ENCODE measurements at places on chromosomes 4 and X.

DNA sequence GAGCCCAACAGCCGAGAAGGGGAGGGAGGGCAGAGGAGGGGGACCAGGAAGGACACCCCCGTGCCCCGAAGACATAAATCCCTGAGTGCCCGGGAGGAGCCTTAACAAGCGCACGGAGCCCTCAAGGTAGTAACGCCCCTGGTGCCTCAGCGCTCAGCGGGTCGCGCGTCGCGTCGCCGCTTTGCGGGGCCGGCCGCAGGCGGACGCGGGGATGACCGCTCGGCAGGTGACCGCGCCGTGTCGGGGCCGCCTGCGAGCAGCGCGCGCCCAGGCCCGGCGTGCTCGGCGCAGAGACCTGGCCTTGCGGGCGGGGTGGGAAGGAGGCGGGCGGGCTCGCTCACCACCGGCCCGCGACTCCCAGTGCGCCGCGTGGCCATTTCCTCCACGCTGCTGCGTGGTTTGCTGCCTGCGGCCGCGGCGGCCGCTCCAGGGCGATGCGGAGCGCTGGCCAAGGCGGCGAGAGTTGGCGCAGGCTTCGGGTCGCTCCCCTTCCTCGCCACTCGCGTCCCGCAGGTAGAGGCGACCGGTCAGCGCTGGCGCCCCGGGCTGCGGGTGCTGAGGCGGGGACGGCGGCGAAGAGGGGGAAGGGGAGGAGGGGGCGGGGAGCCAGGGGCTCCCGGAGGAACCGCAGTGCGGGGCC is 632 bp downstream of the CCSER1 start:
- no peak for DNase-seq

DNA sequence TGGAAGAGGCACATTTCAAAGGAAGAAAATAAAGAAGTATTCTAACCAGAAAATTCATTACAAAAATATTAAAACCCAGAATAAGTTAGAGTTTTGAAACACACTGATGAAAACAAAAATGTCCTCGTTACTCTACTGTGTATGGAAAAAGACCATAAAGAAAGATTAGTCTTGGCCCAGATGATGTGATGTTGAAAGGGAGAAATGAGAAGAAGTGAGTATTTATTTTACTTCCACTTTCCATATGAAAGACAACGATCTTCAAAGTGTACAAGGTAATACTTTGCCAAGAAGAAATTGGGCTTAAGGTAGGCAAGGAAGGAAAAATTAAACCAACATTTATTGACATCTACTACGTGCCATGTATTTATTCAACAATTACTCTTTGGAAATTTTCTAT is 48.6 kb upstream of the EMCN start:
- DNase-seq = no peak

GRCh38 chr4:119162174-119162573 is 26.5 kb downstream of the MYOZ2 start:
- DNase-seq = no peak

- DNase-seq = no peak
Measured at GRCh38 chrX:18448416-18448815, 23.0 kb downstream of the CDKL5 start.
